ENCODE measurements at places on chromosomes 3 and 15.
A peak's percentile ranks its signal among the peaks of the same experiment; 100 is the strongest.

DNA sequence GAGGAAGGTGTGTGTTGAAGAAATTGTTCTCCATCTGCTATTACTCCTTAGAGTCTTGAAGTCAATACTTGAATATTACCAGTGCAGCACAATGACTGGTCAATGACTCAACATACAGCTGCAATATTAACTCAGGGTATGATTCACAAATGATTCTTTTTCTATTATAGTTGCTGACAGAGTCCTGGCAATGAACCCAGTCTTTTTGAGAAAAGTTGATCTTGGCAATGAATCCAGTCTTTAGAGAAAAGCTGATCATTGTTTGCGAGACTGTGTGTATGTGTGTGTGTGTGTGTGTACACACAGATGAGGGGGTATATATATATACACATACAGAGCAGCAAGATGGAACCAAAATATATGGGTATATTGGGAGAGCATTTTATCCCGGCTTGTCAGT, 315.1 kb downstream of the ZNF385D start:
- DNase-seq, result no peak

- no peak for DNase-seq
Measured at GRCh38 chr15:88484682-88485331, 17.3 kb downstream of the MRPS11 start.

DNA sequence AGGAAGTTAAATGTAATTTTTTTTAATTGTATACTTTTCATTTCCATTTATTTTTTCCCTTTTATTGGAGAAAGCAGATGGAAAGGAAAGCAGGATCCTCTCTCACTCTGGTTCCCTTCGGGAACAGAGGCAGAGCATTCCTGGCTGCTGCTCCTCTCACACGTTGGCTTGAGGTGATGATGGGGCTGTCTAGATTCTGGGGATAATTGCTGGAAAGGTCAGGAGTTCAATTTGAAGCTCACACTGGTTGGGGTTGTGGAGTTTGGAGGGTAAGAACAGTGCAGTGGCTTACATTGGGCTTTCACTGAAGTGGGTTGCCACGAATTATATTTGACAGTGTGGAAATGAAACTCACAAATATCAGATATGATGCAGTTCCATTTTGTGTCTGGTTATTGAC, 57.6 kb downstream of the RARB start:
- no peak for DNase-seq

DNA sequence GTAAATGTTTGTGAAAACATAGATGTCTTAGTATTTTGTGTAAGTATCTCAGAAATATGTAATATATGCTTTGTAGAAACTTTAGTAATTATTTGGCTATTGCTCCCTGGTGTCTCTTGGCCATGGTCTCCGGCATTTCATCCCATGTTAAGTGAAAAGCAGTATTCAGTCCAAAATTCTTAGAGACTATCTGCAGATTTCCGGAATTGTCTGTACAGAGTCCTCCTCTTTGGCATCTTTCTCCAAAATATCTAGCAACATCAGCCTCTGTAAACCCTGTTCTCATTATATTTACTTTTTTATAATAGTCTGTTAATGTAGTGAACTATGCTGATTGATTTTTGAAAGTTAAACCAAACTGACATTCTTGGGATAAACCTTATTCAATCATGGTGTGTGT, 352.7 kb downstream of the ARPP21 start:
- DNase-seq, result no peak

- DNase-seq, result no peak
Measured at GRCh38 chr15:84782346-84782745, 34.0 kb downstream of the ZNF592 start.

- DNase-seq, result no peak
Measured at GRCh38 chr3:12974334-12974733, 98.9 kb downstream of the IQSEC1 start.

- no peak for DNase-seq
Measured at GRCh38 chr3:56837196-56837955, 35.6 kb upstream of the ARHGEF3 start.

GRCh38 chr3:159950156-159950898, 38.3 kb upstream of the IL12A start:
- no peak for DNase-seq

GRCh38 chr3:66585520-66586095, 84.8 kb upstream of the LRIG1 start:
- no peak for DNase-seq

- no peak for DNase-seq
Measured at GRCh38 chr3:54366839-54367238, 244.5 kb downstream of the CACNA2D3 start.

DNA sequence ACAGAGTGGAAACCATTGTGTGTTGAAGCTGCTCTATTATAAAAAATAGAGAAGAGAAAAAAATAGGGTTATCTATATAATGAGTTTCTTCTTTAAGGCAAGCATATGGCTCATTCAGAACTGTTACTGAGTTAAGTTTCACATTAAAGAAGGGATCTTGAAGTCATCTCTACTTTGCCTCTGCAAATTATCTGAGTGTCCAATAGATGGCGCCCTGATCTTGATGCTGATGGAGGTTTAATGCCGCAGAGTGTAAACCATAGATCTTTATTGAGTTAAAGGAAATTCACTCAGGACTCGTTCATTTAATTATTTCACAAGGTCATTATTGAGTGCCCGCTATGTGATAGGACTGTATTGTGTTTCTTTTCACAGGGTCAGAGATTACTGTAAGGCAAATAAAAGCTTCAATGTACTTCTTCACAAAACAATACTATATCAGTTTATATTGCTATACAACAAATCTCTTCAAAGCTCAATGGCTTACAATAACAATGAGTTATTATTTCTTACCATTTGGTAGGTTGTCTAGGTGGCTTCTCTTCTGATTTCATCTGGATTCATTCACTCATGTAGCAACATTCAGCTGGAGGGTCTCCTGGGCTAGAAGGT, 171.4 kb downstream of the NSUN3 start:
- DNase-seq, result peak; percentile 26

DNA sequence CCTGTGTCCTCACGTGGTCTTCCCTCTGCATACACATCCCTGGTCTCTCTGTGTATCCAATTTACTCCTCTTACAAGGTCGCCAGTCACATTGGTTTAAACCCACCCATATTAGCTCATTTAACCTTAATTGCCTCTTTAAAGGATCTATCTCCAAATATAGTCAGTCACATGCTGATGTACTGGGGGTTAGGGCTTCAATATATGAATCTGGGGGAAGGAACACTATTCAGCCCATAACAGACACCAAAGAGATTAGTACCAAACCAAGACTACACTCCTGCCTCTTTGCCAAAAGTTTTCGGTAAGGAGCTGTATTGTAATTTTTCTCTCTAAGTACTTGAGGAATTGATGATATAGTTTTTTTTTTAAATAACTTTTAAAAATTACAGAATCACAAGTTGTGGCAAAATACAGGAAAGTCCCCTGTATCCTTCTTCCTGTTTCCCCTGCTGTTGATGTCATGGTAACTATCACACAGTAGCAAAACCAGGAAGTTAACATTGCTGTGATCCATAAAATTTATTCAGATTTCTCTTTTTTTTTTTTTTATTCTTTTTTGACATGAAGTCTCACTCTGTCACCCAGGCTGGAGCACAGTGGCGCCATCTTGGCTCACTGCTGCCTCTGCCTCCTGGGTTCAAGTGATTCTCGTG, 67.8 kb downstream of the SLCO3A1 start:
- no peak for DNase-seq

DNA sequence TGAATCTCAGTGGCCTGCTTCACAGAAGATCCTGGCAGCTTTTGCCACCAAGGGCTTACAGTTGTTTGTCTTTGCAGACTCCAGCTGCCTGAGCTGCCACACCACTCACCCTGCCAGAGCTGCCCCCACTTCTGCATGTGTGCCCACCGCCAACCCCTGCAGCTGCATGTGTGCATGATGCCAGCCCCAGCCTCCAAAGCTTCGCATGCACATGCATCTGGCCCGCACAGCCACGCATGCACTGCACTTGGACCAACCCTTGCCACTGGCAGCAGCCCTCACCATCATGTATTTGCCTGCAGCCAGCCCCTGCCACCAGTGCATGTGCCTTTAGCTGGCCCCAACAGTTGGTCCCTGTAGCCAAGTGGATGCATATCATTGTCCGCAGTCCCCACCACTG, 31.3 kb downstream of the CCDC54 start:
- DNase-seq, result no peak

- DNase-seq, result no peak
Measured at GRCh38 chr3:127673191-127674100, 694 bp downstream of the ABTB1 start.

DNA sequence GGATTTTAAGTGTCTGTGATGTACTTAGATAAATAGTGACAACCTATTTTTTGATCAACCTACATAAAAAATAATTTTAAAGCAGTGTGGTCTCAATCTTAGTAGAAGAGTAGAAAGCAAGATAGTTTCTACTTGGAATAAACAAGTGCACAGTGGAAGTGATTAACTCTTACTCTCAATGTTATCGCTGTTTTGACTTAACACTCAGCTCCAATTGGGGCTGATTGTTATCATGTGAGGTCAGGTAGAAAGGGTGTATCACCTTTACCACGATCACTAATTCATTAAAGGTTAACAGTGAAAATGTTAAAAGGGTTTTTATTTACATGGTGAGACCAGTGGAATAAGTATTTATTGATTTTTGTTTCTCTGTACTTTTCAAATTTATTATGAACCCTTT, 22.4 kb upstream of the APH1B start:
- no peak for DNase-seq

DNA sequence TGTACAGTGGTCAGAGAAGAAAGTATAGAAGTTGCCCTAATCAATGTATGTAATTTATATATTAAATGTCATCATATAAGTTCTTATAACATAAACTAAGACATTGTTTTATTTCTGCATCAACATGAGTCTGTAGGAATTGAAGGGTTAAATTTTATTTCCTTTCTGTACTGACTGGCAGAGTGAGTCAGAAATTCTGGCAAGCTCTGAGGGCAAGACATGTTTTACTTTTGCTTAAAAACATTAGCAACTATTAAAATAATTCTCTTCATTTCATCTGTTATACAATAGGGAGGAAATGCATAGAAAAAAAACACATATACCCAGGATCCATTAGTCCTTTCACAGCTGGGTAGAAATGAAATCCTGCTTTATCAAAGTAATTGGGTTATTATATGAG, 171.4 kb upstream of the ALCAM start:
- no peak for DNase-seq

- no peak for DNase-seq
Measured at GRCh38 chr3:21790466-21790865, 39.5 kb upstream of the ZNF385D start.

DNA sequence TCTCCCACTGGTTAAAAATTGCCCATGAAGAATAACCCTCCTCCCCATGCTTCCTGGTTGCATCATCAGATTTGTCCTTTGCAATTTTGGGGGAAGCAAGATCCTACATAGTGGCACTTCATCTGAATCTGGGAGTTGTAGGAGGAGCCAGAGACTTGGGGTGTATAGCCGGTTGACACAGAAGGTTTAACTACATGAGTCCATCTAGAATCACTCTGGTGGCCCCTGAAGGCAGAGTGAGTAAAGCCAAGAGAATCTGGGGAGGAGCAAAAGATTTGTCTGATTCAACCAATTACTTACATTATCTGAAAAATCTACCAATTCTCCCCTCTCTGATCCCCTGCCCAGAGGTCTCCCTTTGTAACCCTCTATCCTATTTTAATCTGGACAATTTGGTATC, 50.1 kb downstream of the SYN2 start:
- no peak for DNase-seq

- DNase-seq, result no peak
Measured at GRCh38 chr3:165156757-165157420, 39.3 kb downstream of the SLITRK3 start.

- DNase-seq, result no peak
Measured at GRCh38 chr3:42053476-42053875, 37.7 kb upstream of the TRAK1 start.

- DNase-seq, result no peak
Measured at GRCh38 chr15:80611543-80612080, 83.5 kb upstream of the ABHD17C start.

DNA sequence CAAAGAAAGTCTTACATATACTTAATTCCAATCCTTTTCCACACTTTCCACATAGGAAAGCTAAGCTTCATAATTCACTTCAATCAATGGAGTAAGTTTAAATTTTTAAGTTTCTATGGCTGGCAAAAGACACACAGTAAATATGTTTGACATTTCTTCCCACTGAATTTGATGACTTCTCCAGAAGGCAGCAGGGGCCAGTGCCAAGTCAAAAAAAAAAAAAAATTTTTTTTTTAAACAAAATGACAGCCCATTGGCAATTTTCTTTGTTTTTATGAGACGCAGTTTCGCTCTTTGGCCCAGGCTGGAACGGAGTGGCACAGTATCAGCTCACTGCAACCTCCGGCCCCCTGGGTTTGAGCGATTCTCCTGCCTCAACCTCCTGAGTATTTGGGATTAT, 28.7 kb downstream of the ATP13A3 start:
- no peak for DNase-seq

- no peak for DNase-seq
Measured at GRCh38 chr3:16173283-16174025, 1.0 kb upstream of the GALNT15 start.

DNA sequence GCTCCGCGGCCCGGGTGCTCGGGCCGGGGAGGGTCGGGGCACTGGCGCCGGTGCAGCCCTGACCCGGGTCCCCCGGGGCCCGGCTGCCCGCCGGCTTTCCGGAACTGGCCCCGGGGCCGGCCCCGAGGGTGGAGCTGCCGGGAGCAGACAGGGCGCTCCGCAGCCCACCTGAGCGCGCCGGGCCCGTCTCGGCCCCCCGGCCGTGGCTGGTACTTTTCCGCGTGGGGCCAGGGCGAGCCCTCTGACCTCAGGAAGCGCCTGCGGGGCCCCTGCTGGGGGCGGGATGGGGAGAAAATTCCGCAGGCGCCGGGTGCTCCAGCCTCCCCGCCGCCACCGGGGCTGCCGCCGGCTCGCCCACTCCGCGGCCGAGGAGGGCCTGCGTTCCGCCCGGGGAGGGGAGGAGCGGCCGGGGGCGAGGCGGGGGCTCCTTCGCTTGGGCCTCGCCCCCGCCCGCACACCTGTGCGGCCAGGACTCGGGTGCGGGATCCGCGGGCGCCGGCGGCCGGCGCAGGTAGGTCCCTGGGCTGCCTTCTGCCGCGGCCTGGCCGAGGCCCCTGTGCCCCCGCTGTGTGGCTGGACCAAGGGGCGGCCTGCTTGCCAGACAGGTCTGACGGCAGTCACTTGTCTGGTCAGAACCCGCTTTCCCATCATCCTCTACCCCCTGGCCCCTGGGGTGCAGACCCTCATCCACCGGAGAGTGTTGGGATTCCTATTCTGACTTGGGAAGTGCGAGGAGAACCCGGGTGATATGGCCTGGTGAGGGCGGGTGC, 3.5 kb downstream of the FURIN start:
- DNase-seq, result no peak

- DNase-seq, result no peak
Measured at GRCh38 chr15:75114796-75115195, 86.9 kb upstream of the C15orf39 start.

GRCh38 chr15:39051626-39052322, 487.2 kb upstream of the RASGRP1 start:
- no peak for DNase-seq

DNA sequence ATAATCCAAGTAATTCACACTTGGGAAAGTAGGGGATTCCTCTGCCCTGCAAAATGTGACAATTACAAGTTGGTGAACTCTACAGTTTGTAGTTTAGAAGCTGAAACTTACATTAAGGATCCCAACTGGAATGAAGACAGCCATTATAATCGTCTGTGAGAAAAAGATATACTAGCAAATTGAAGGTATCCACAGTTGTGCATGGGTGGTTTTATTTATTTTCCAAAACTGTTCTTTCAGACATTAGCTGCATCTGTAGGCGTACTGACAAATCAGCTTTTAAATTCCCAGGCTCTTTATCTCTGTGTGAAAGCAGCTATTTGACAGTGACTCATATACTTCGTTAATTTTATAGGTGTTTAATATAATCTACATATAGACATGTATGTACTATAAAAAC, 12.5 kb upstream of the ISL2 start:
- DNase-seq, result no peak

GRCh38 chr3:143998266-143998665, 26.6 kb downstream of the DIPK2A start:
- DNase-seq, result peak; percentile 44
